NCI-H187 (cell line): ENCODE measurements at places on chromosomes 12 and 14.

DNA sequence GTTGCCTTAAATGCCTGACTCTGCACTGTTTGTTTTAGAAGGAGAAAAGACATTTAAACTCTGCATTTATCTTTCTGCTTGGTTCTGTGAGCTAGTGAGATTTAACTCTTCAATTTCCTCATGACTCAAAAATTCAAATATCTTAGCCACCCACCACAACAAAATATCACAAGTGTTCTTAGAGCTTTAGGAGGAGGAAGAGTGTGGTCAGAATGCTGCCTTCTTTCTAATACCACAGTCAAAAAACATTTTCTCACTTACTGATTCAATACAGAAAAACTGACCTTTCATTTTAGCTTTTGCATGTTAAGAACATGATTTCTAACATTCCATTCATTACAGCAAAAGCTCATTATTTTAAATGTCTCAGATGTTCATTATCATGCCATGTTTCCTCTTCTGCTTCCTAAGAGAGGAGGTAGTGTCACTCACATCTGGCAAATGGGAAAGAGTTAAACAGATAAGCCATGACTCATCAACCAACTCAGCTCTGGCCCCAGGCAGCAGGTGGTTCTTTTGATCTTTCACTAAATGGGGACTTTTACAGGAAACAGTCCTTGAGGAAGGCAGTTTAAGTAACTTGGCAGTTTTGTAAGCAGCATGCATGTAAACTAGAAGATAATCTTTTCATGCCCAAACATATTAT, 56.4 kb upstream of the RNU6-8 start:
- no peak for DNase-seq

- DNase-seq = no peak
Observed at GRCh38 chr12:44357494-44357893, 518.6 kb downstream of the NELL2 start.

GRCh38 chr12:155646-156045, 58.3 kb downstream of the SLC6A12 start:
- no peak for DNase-seq

DNA sequence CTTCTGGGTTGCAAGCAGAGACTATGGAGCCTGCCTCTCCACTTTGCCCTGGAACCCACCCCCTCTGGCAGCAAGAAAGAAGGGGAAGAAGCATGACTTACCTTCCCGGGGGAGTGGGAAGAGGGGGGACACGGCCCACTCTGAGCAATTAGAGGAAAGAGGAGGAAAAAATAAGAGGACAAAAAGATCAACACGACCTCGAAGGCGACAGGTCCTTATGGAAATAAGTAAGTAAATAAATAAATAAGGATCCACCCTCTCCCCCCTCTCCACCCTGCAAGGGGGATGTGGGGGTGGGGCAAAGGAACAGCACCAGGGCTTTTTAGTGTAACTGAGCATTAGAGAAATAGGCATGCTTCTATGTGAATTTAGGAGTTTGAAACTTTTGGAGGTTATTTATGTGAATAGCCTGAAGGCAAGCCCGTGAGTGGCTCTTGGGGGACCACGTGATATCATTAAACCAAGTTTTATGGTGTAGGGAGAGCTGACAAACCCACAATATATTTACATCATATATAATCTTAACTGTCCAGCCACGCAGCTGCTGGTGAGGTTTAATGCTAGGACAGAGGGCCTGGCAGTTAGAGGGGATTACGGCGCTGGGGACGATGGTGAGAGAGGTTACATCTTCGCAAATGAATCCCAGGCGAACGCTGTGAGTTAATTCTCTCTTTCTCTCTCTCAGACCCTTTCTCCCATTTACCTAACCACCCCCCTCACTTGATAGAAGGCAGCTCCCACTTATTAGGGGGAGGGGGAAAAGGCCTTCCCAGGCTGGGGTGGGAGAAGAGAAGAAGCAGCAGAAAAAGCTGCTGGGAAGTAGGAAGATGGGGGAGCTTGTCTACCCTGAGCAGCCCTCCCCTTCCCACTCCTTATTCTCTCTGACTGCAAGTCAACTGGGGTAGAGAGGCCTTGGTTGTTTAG, 4.8 kb downstream of the HOXC5 start:
- no peak for DNase-seq

- no peak for DNase-seq
Observed at GRCh38 chr12:69998922-69999321, 173.9 kb downstream of the MYRFL start.

DNA sequence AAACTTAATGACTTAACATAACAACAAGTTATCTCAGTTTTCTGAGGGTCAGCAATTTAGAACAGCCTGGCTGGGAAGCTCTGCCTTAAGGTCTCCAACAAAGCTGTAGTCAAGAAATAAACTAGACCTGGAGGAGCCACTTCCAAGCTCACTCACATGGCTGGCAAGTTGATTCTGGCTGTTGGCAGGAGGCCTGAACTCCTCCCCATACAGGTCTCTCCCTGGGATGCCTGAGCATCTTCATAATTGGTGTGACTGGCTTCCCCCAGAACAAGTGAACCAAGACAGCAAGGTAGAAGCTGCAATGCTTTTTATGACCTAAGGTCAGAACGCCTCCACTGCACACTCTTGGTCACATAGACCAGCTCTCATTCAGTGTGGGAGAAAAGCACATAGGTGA, 128.3 kb downstream of the SAMD4A start:
- DNase-seq = no peak

GRCh38 chr14:87283547-87283946, 709.4 kb downstream of the GALC start:
- DNase-seq = no peak

- no peak for DNase-seq
Observed at GRCh38 chr14:75690010-75690409, 29.0 kb downstream of the TTLL5 start.

DNA sequence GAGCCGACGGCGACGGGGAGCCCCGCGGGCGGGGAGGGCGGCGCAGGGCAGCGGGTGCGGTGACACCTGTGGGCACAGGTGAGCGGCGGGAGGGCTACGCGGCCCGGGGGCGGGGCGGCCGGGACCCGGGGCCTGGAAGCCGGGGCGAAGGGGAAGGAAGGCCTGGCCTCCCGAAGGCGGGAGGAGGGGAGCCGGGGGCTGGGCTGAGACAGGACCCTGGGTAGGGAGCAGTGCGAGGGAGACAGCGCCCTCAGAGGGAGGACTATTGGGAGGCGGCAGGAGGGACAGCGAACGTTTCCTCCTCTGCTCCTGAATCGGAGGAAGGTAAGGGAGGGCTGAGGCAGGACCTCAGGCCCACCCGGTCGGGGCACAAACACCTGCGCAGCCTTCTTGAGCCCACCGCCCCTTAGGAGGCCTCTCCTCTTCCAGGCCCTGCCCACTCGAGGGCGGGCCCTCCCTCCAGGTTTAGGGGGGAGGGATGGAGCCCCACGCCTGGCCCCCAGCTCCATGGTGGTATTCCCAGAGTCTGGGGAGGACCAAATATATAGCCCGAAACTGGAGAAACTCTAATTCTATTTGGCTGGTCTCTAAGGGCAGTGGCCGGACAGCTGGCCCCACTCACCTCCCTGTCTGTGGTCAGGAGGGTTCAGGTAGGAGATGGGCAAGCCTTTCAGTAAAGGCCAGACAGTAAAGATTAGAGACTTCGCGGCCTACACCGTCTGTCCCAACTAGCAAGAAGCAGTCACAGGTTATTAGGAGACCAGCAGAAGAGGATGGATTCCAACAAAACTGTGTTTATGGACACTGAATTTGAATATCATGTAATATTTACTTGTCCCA, 509 bp downstream of the PLEKHG6 start:
- DNase-seq = no peak

DNA sequence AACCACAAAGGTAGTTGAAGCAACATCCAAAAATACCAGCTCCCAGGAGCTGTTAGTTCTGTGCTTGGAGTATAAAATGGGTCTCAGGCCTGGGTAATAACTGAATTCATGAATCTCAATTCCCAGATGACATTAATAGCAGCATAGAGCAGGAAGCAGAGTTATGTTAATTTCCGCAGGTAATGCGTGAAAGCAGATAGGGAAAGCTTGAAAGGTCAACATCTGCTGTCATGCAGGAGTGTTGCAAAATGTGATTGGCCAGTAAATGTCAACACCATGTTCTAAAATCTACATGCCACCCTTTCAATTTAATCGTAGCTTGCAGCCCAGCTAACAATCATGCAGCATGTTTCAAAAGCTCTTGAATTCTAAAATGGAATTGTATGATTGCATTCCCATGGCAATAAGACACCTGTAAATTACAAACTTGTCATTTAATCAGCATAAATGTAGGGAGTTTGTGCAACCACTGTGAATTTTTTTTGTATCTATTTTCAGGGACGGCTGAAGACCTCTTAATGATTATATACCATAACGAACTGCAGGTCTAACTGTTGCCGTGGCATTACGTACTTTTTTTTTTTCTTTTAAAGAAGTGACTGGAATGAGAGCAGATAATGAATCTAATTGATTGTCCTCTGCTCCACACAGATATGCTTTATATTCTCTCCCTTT, 635.8 kb upstream of the FOXG1 start:
- DNase-seq = peak; percentile 40

DNA sequence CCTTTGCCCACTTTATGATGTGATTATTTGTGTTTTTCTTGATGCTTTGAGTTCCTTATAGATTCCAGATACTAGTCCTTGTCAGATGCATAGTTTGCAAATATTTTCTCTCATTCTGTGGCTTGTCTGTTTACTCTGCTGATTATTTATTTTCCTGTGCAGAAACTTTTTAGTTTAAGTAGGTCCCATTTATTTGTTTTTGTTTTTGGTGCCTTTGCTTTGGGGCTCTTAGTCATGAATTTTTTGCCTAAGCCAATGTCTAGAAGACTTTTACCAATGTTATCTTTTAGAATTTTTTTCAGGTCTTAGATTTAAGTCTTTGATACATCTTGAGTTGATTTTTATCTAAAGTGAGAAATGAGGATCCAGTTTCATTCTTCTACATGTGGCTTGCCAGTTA, 667.3 kb downstream of the SLC16A7 start:
- no peak for DNase-seq

GRCh38 chr12:2688381-2688931, 106.3 kb upstream of the FKBP4 start:
- DNase-seq = no peak

DNA sequence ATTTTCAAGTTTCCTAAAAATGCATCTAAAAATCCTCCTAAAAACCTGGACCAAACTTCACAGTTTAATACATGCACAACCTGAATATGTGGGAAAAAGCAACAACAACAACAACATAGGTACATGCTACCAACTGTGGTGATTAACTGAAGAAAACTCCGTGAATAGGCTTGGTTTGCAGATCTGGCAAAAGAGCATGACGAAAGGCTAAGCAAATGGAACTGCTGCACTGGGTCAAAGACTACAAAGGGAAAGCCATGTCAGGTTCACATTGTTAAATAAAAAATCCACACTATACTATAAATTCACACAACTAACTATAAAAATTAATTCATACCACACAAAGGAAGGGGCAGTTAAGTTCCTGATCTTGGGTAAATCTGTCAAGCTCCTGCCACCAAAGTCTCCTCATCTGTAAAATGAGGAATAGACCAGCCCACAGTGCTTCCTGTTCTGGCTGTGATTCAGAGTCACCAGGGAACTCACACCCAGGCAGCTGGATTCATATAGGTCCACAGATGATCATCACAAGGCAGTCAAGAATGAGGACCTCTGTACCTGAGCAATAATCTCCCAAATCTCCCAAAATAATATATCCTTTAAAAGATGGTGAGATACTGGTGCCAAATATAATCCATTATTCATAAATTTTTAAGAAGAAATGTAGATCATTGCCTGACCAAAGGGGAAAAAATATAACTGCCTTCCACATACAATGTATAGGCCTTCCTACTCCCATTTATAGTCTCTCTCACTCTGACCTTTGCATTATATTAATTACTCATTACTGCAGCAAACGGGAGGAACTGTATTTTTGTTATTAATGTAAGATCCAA, 7.0 kb downstream of the CORO1C start:
- no peak for DNase-seq

GRCh38 chr12:113680868-113681267, 209.2 kb upstream of the LHX5 start:
- DNase-seq = no peak

GRCh38 chr14:101855958-101856357, 94.4 kb downstream of the PPP2R5C start:
- no peak for DNase-seq

DNA sequence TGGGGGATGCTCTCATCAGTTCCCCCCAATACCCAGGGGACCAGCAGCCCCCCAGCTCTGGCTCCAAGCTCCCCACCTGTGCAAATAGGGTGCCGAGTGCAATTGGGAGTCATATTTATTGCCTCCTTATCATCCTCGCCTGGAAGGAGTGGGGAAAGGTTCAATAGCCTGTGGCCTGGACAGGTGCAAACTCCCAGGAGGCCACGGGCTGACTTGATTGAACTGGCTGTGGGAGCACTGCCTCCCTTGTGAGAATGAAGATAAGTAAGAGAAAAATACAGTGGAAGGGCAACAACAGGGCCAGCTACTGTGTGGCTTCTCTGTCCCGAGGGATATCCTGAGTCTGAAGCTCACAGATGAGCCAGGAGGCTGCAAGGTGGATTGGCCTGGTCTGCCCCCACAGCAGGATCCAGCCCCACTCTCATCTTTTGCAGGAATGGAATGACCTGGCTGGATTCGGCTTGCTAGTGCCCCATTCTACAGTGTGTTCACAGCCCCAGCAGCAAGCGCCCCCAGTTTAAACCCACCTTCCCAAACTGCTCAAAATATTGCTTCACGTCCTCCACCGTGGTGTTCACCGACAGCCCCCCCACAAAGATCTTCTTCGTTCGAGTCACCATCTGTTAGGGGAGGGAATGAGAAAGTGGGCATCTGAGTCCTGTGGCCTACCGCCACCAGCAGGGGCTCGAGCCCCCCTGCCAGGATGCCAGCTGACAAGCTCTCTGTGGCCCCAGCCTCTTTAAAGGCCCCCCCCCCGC, 6.3 kb downstream of the MSI1 start:
- no peak for DNase-seq

DNA sequence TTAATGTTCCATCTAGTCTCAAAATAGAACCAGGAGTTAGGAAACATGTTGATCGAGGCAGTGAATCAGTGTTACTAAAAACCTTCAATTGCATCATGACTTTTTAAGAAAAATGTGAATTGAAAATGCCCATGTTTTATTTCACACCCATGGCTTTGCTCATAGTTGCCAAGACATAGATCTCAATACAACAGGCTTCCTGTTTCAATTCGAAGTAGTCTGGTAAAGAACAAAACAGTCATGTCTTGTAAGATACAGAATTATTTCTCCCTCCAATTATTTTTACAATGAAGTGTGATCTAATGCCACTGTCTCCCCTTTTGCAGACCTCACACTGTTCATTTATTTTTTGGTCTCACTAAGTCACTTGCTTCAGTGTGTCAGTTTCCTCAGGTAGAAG, 44.6 kb upstream of the FAR2 start:
- DNase-seq = no peak

GRCh38 chr12:13523536-13524307, 327.2 kb downstream of the EMP1 start:
- DNase-seq = no peak
